ENCODE measurements at places on chromosomes 3 and 15. TPM values are rescaled to one million over a fixed set of nuclear protein-coding genes. Genes with fewer than 3 reads are reported as not detected.

- H3K4me3 ChIP-seq, result peak overlapping the region; percentile 65
- no peaks in the 10 kb centered on the region for H3K36me3 ChIP-seq
- DNase-seq, result no peak
- no peaks in the 10 kb centered on the region for H3K27me3 ChIP-seq
- H3K27ac ChIP-seq, result peak overlapping the region; percentile 69
Observed at GRCh38 chr3:56799251-56799882, 2.4 kb downstream of the ARHGEF3 start.

- H3K27ac ChIP-seq, result peak overlapping the region; percentile 66
- H3K36me3 ChIP-seq, result no peaks in the 10 kb centered on the region
- H3K27me3 ChIP-seq, result no peaks in the 10 kb centered on the region
Observed at GRCh38 chr3:44355362-44356033, 16.9 kb downstream of the TCAIM start.

DNA sequence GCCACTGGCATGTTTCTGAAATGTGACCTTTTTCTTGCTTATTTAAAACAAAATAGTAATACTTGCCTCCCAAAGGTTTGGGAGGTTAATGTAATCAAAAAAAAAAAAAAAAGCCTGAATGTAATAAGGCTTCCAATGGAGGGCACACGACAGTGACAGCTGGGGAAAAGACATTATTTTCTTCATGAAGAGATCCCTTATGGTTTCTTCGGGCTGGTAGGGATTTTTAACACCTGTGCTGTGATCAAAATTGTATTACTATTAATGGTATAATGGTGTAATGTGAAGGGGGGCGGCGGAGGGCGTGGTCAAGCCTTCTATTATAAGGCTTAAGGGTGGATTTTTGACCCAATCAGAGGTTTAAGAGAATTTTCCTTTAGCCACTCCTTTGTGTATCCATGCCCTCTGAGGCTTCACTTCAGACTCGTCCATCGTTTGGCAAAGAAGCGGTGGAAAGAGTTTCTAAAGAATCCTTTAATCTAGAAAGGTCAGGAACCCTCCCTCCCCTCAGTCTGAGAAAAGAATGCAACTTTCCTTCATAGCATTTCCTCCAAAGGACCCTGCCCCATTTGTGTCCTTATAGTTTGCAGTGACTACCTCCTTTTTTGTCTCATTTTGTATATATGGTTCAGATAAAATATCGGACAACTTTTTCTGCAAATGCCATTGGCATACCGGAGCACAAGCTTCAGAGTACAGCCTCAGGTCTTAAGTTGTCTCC lies 89.5 kb upstream of the CHD2 start:
- H3K36me3 ChIP-seq, result no peaks in the 10 kb centered on the region
- peak; percentile 84 for DNase-seq
- H3K4me3 ChIP-seq, result peak overlapping the region; percentile 18
- peaks cover 25% of the 10 kb centered on the region for H3K4me1 ChIP-seq
- no peaks in the 10 kb centered on the region for H3K27me3 ChIP-seq
- peak overlapping the region; percentile 98 for H3K27ac ChIP-seq

DNA sequence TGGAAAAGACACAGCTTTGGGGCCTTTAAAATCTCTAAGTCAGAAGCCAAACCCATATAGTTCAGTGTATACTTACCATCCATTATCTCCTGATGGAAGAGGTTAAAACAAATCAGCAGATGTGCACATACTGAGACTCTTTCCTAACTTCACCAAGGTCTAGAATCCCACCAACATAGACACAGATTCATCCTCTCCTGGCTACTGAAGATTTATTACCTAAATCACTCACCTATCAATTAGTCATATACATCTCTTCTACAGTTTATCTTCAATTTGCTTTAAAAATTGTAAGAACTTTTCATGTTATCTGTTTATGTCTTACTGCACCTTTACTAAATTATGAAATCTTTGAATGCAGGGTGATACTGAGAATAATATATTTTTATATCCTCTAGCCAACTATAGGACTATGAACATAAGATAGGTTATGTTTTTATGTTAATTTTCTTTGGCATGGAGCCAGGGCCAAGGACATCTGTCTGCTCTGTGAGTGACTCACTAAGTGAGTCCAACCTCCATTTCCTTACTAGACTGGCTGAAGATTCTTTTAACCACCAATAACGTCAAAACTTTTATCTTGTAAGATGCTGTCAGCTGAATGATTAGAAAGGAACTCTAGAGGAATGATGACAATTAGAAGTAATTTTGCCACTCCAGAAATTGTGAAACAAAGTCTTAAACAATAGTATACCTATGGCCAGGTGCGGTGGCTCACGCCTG lies 397.6 kb downstream of the FOXP1 start:
- H3K27ac ChIP-seq, result no peak overlapping the region
- no peaks in the 10 kb centered on the region for H3K27me3 ChIP-seq
- H3K4me3 ChIP-seq, result no peak overlapping the region

DNA sequence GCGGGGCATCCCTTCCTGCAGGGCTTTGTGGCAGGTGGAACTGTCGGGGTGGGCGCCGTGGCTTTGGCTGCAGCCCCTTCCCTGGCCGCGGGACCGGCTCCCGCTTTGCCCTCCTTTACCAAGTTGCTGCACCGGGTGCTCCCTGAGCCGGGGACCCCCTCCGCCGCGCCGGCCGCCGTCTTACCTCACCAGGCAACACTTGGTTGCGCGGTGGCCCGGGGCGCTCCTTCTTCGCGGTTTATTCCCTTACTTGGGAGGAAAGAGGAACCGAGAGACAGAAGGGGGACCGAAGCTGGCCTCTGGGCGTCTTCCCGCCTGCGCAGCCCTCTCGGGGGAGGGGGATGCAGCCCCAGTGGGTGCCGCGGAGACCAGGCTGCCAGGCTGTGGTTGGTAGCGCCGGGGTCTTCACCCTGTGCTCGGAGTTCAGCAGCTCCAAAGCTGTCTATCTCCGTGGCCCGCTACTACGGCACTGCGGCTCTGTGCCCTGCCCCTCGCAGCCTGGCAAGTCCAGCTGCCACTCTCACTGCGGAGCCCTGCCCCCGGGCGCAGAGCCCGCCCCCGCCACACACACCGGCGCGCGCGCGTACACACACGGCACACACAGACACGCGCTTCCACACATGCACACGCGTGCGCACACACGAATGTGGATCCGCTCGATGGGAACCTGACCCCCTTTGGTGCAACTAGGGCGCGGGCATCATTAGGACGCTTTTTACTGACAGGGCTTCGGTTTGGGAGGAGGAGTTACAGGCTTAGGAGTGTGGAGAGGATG lies at the start of gene DGKG:
TSS of gene DGKG (minus strand) at position 473 of the 775 bp plus-strand sequence. CDS start 41,775 bp downstream, outside the sequence.
- H3K4me3 ChIP-seq, result peak within 1 kb of the TSS; percentile 58
- no peaks in the 10 kb centered on the region for H3K27me3 ChIP-seq
- H3K27ac ChIP-seq, result peak within 1 kb of the TSS; percentile 71
- no peaks in the 10 kb centered on the region for H3K36me3 ChIP-seq
- peaks cover 45% of the 10 kb centered on the region for H3K4me1 ChIP-seq

DNA sequence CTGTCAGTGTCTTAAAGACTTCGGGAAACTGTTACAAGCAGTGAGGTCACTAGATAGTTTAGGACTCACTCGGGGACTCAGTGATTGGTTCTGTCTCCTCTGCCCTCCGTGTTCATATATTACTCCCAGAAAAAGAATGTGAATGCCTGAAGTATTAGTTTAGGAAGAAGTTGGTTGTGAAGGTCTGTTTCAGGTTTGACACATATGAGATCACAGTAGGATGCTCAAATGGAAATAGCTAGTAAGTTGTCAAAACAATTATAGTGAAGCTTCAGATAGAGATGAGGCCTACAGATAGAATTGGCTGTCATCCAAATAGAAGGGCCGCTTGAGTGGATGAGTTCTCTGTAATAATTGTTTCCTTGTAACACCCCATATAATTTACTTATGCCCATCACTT lies 172.6 kb downstream of the PLCL2 start:
- no peaks in the 10 kb centered on the region for H3K4me1 ChIP-seq
- H3K4me3 ChIP-seq, result no peak overlapping the region
- DNase-seq, result no peak
- H3K27me3 ChIP-seq, result no peaks in the 10 kb centered on the region

DNA sequence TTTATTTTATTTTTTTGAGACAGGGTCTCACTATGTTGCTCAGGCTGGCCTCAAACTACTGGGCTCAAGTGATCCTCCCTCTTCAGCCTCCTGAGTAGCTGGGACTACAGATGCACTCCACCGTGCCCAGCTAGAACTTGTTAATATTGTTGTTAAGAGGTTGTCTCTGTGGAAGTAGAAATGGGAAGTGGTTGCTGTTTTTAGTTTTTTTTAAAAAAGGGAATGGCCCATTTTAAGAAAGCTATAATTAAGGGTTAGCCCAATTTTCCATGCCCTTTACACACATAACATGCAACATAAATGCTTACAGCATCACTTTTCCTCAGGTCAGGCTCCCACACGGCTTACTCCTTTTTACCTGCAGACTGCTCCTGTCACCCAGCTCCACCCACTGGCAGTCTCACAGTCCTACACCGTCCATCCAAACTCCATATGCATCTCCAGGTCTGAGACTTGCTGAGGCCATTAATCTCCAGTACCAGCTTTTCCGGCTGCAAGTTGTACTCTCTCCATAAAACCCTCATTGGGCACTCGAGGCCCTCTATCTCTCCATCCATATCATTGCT lies 19.8 kb downstream of the MORC1 start:
- no peak overlapping the region for H3K4me3 ChIP-seq
- H3K27me3 ChIP-seq, result no peaks in the 10 kb centered on the region
- H3K4me1 ChIP-seq, result no peaks in the 10 kb centered on the region
- no peak overlapping the region for H3K27ac ChIP-seq
- H3K36me3 ChIP-seq, result no peaks in the 10 kb centered on the region
- no peak for DNase-seq

- H3K27me3 ChIP-seq, result no peaks in the 10 kb centered on the region
- DNase-seq, result no peak
- H3K27ac ChIP-seq, result peak overlapping the region; percentile 35
- H3K36me3 ChIP-seq, result no peaks in the 10 kb centered on the region
- H3K4me1 ChIP-seq, result peaks cover 4% of the 10 kb centered on the region
Observed at GRCh38 chr3:43389388-43390254, 103.3 kb downstream of the SNRK start.

- no peak overlapping the region for H3K27ac ChIP-seq
- DNase-seq, result no peak
- H3K4me1 ChIP-seq, result no peaks in the 10 kb centered on the region
- H3K36me3 ChIP-seq, result no peaks in the 10 kb centered on the region
- no peaks in the 10 kb centered on the region for H3K27me3 ChIP-seq
Observed at GRCh38 chr3:161171639-161172552, 49.2 kb upstream of the NMD3 start.

DNA sequence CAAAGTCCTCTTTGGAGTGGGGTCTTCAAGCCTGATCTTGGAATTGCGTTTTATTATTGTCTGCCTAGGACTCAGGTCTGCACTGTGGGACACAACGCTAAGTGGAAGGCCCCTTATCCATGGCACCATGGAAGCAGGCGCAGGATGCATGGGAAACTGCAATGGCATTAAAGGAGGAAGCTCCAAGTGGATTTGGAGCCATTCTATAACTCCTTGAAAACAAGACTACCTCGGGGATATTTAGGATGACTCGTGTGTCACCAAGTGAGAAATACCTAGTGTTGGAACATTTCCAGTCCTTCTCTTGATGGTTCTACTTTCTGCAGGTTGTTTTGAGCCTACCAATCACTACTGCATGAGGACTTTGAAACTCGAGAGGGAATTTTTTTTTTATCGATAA lies 126.6 kb upstream of the ZBED2 start:
- H3K27me3 ChIP-seq, result no peaks in the 10 kb centered on the region
- H3K27ac ChIP-seq, result no peak overlapping the region
- no peak overlapping the region for H3K4me3 ChIP-seq
- H3K36me3 ChIP-seq, result no peaks in the 10 kb centered on the region

GRCh38 chr3:173351886-173352285 lies 45.7 kb upstream of the NLGN1 start:
- no peaks in the 10 kb centered on the region for H3K4me1 ChIP-seq
- no peaks in the 10 kb centered on the region for H3K36me3 ChIP-seq
- H3K27ac ChIP-seq, result no peak overlapping the region
- no peak overlapping the region for H3K4me3 ChIP-seq
- no peaks in the 10 kb centered on the region for H3K27me3 ChIP-seq
- no peak for DNase-seq

DNA sequence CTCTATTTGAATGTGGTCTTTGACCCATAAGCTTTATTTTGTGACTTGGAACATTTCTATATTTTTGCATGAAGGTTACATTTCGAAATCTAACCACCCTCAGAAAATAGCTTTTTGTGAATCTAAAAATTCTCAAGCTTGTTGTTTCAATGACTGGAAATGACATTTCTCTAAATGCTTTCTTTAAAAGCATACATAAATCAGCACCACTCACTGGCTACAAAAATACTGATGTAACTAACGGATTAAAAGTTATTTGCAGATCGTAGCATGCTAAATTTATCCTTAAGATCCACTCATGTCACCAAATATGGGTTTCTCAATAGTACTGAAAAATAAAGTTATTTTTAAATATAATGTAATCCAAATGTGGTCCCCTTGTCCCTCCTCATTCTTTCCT lies 55.2 kb upstream of the ACAN start:
- no peak overlapping the region for H3K4me3 ChIP-seq
- no peaks in the 10 kb centered on the region for H3K27me3 ChIP-seq
- H3K36me3 ChIP-seq, result no peaks in the 10 kb centered on the region
- H3K4me1 ChIP-seq, result no peaks in the 10 kb centered on the region
- no peak for DNase-seq

- no peaks in the 10 kb centered on the region for H3K27me3 ChIP-seq
- H3K4me1 ChIP-seq, result no peaks in the 10 kb centered on the region
- DNase-seq, result no peak
Observed at GRCh38 chr3:155304394-155304793, 10.9 kb upstream of the STRIT1 start.

DNA sequence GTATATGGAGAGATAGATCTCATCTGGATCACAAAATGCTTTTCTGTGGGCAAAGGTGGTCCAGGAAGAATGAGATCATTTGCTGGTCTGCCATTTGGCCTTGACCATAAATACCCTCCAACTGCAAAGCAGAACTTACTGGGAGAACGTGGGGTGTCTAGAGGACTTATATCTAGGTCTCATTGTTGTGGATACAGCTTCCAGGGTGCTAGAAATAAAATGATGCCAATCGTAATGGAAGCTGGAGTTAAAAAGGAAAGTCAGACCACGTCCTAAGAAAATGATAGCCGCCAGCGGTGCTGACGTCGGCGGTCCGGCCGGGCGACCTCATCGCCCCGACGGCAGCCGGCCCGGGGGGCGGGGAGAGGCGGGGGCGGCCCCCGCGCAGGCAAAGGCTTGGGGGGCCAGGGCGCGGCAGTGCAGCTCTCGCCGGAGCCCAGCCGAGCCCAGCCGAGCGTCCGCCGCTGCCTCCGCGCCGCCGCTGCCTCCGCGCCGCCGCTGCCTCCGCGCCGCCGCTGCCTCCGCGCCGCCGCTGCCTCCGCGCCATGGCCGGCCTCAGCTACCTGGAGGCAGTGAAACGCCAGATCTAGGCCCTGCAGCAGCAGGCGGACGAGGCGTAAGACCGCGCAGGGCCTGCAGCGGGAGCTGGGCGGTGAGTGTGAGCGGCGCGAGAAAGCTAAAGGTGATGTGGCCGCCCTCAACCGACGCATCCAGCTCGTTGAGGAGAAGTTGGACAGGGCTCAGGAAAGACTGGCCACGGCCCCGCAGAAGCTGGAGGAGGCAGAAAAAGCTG lies 89.5 kb downstream of the EOMES start:
- peak overlapping the region; percentile 85 for H3K27ac ChIP-seq
- no peaks in the 10 kb centered on the region for H3K4me1 ChIP-seq
- peak; percentile 79 for DNase-seq
- peak overlapping the region; percentile 59 for H3K4me3 ChIP-seq

- H3K27me3 ChIP-seq, result no peaks in the 10 kb centered on the region
- no peak overlapping the region for H3K27ac ChIP-seq
- H3K4me1 ChIP-seq, result no peaks in the 10 kb centered on the region
- DNase-seq, result no peak
Observed at GRCh38 chr3:169604568-169604967, 58.9 kb downstream of the MECOM start.

The ULK4 gene
- total RNA-seq, result 18.6 TPM

The OXSM gene
- 7.8 TPM for total RNA-seq

The ATP13A5 gene
- total RNA-seq, result not detected

The RAB6B gene
- 8.0 TPM for total RNA-seq

The RASGRP1 gene
- total RNA-seq, result 0.33 TPM

The MYZAP gene
- 39.1 TPM for total RNA-seq

The RBP2 gene
- not detected for total RNA-seq

The CCR3 gene
- total RNA-seq, result not detected
